ENCODE measurements at places on chromosomes 2 and 18.

DNA sequence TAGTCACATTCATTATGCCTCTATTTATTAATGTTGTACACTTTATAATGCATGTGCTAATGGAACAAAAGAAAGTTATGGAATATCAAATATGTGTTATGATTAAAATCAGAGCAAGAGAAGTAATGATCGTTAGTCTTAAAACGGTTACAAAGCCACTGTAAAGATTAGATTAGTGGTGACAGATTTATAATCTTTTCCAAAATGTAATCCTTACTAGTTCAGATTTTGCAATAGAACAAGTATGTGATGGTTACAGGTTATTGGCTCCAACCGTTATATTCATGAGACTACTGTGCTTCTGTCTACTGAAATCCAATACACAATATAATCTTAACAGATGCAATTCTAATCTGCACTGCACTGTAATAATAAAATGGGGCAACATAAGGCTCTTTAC, 180.6 kb downstream of the ZNF521 start:
- no peak for DNase-seq

DNA sequence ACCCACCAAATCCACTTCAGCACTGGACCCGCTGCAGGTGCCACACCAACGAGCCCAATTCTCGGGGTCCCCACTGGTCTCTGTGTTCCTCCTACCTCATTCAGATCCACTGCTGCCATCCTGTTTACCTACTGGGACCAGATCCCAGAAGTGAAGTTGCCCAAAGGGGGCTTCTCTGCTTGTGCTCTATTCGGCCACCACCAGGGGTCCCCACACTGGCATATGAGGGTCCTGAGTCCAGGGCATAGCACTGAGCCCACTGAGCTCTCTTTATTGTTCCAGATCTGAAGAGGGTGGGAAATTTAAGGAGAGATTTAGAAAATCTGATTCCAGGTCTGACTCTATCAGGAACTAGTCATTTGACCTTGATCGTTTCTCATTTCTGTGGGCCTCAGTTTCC, 2.4 kb downstream of the GPR45 start:
- DNase-seq = no peak

DNA sequence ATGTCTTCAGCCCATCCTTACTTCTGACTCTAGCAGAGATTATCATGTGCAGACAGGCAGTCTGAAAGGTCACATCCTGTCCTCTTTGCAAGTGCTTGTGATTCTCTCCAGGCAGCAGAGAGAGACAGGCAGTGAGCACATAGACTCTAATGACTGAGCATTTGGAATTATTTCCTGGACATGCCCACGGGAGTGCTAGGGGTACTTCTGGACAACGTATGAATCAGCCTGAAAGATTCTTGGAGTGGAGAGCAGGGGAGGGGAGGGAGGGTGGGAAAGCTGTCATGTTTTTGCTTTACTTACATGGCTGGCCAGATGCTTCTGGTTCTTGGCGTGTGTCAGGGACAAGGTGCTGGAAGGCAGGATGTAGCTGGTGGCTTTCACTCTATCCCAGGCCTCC, 150.6 kb downstream of the RIF1 start:
- peak; percentile 7 for DNase-seq

GRCh38 chr18:71370095-71370494, 1081.2 kb downstream of the SOCS6 start:
- no peak for DNase-seq

- no peak for DNase-seq
Observed at GRCh38 chr2:215461836-215462532, 26.1 kb upstream of the FN1 start.

Data from DMS153 (cell line).